ENCODE measurements at places on chromosomes 6 and 20.

DNA sequence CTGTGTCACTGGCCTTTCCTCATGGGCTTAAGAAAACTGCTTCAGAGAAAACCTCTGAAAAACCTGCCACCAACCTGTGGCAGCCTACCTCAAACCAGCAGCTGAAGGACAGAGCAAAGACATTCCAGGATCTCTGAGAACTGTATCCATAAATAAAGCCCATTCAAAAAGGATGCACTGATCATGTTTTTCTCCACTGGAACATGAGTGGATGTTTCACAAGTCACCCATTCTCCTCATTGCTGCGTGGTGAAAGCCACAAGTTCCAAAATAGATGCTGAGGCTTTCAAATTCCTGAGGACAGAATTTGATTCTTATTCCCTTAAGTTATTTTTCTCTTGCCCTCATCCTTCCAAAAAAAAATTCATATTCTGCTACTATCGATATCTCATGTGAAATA, 280.6 kb downstream of the KHDC1L start:
- no peak for DNase-seq

DNA sequence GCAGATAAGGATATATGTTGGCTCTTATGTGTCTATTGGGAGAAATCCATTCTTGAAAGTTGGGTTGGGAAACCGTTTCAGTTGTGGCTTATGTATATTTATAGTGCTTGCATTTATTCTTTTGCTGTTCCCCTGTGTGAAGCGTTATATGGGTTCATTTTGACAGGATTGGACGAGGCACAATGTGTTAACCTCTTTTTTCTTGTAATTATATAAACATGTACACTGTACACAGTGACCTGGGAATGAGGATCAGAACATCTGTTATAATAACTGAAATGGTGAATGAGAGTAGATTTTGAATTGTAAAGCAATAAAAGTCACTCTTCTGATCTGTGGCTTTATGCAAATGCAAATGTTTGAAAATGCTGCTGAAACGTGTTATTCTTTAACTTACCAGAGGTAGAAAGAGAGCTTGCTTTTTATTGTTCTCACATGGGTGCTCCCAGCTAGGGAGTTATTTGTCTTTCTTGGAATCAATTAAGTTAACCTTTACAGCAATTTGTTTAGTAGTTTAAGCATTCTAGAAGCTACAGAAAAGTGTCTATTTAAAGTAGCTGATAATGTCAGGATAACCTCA, 213.7 kb downstream of the GRIK2 start:
- no peak for DNase-seq

DNA sequence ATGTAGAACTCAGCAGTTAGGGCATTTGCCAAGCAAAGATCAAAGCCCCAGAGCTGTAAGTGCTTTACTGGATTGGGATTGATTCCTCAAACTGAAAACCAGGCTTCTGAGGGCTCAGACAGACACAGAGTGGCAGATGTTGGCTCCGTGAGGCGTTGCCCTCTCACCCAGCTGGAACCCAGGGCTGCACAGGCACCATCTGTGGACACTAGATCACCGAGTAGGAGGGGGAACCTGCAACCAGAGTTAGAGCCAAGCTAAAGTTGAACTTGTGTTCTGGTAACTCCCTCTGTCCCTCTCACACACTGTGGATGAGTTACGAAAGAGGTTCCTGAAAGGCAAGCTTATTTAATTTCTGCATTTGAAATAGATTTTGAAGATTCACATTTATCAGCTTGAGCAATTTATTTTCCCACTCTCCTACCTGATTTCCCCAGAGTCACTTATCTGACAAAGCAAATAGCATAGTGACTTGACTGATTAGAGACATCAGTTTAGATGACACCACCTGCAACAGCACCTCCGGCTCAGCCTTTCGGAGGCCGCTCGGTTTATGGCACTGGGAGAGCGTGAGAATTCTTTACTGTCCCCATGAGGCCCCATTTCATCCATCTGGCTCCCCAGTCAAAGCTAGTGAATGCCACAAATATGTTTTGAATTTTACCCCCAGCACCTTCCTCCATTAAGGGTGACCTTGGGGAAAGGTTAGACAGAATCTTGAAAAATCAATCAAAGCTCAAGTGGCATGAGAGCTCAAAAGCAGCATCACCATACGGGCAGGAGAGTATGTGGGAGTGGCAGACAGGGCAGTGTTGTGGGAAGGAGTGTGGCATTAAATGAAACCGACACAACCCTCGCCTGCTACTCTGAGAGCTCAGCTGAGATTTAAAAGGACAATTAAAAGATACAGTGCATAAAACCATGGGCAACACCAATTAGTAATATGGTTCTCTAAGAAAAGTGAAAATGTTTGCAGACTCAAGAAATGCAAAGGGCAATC, 48.5 kb downstream of the RPF2 start:
- no peak for DNase-seq

DNA sequence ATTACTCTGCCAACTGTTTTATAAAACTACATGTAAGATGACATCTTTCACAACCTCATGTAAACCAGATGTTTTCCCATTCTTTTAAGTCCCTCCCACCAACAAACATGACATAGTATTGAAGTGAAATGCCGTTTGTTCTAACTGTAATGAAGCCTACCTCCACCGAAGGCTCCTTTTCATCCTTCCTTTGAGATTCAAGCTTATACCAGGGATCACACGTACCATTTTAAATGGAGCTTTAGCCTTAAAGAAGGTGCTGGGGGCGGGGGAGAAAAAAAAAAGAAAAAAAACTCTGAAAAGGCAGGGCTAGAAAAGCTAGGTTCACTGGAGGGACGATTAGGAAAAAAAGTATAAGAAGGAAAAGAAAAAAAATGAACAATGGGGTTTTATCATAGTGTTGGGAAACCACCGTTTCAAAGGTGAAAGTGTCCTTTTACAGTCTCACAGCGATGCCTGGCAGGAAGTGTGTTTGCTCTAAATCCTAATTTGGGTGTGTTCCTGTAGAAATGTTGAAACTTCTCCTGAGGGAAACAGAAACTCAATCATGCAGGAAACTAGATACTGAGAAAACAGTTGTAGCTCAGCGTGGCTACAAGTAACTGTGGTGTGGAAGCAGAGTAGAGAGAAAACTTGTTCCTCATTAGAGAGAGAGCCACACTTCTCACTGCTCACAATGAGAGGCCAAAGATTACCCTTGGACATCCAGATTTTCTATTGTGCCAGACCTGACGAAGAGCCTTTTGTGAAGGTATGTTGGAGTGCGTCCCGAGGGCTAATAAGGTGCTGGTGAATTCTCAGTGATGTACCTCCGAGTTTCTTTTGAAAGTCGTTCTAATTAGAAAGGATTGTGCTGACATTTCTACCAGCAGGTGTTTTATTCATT, 37.6 kb upstream of the HINT3 start:
- DNase-seq = peak; percentile 28

Data from trophoblast cell (in vitro differentiated cells and primary cell).